A172 (cell line): ENCODE measurements at places on chromosomes 12 and 14. TPM values are rescaled to one million over a fixed set of nuclear protein-coding genes. Genes with fewer than 3 reads are reported as not detected.

GRCh38 chr12:120488057-120488640, 7.8 kb upstream of the DYNLL1 start:
- DNase-seq, result no peak

DNA sequence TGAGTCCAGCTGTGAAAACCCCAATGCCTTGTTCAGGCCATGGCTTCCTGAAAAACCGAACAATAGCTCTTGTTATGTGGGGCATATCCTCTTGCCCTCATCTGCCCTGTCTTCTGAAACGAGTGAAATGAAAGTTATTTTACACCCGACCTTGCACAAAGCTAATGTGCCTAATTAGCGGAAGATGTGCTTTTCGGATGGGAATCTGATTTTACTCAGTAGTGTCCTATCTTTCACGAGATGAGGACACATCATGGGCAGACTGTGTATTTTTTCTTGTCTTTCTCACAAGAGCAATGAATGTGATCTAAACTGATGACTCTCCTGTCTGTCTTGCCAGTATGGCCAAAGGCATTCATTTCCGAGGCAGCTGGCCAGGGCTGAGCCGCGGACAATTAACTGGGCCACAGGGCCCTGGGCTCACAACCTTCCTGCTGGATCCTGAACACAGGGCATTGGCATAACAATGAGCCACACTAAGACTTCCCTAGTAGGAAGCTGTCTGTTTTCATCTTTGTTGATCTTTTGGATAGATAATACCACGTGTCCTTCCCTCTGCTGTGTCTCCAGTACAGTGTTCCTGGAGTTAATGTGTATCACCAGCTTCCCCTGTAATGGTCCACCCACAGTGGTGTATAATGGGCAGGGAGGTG, 86.0 kb upstream of the HIF1A start:
- no peak for DNase-seq

GRCh38 chr14:24251880-24252288, 9.5 kb upstream of the TINF2 start:
- DNase-seq, result peak; percentile 55

DNA sequence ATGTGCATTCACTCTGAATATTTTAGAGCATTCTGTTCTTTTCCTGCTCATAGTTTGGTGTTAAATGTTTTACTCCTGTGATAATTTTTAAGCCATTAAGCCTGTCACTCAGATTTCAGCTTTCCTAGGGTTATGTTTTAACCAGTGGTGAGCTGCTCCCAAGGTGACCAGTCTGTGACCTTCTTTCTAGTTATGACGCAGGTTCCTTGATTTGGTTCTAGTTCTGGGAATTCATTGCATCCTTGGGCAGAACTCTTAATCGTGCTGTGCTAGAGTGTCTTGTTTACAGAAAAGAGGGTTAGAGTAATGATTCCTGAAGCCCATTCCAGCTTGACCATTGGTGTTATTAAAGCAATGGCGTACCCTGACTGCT, 2.2 kb downstream of the GABARAPL1 start:
- no peak for DNase-seq

The SLC7A8 gene
- total RNA-seq, result 1.5 and 2.5 TPM in 2 replicates

The NEUROD4 gene
- not detected in 2 replicates for total RNA-seq
